Activated naive CD4-positive, alpha-beta T cell (primary cell): ENCODE measurements at places on chromosomes 3 and 15.
A peak's percentile ranks its signal among the peaks of the same experiment; 100 is the strongest.

GRCh38 chr3:16429086-16429485 is 84.4 kb downstream of the RFTN1 start:
- DNase-seq, result no peak

DNA sequence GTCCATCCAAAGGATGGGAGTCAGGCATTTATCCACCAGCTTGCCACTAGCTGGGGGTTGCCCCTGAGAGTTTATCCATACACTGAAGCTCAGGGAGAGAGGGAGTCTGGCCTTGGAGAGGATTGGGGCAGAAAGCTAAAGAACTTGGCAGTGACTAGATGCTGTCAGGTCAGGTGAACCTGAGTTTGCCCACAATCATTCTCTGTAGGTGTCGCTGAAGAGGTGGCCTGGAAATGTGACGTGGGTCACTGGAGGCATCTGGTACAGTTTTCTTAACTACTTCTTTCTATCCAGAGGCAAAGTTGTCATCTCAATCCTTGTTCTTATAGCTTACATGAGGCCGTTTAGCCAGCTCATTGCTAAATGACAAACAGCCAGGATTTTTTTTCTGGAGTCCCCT is 298.0 kb upstream of the CTNNB1 start:
- DNase-seq, result no peak

- no peak for DNase-seq
Measured at GRCh38 chr3:32450992-32451659, 51.5 kb downstream of the CMTM6 start.

DNA sequence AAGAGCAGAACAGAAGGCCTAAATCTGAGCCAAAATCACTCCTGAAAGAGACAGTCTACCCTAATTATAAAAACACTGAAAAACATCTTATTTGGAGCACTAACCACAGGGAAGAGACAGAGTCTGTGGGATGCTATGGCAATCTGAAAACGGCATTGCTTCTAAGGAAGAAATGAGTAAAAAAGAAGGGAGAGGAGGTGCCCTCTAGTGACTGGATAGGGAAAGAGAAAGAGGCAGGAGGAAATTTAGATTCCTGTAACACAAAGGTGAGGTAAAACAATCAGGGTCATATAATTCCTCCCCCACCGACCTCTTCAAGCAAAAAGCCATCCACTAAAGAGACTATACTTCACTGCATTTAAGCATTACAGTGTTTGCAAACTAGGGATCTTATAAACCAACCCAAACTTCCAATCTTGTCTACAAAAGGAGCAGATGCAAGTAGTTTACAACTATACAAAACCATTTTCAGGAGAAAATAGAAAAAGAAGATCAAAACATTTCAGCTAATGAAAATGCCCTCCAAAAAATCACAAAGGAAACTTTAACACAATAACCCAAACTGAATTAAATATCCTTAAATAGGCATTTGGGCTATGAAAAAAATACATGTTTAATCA is 32.6 kb downstream of the HACD2 start:
- DNase-seq, result no peak

- DNase-seq, result no peak
Measured at GRCh38 chr15:39621976-39622375, 41.1 kb downstream of the THBS1 start.

- DNase-seq, result no peak
Measured at GRCh38 chr15:94385441-94385840, 154.1 kb downstream of the MCTP2 start.

GRCh38 chr15:43958861-43959330 is 132.1 kb downstream of the WDR76 start:
- DNase-seq, result no peak

DNA sequence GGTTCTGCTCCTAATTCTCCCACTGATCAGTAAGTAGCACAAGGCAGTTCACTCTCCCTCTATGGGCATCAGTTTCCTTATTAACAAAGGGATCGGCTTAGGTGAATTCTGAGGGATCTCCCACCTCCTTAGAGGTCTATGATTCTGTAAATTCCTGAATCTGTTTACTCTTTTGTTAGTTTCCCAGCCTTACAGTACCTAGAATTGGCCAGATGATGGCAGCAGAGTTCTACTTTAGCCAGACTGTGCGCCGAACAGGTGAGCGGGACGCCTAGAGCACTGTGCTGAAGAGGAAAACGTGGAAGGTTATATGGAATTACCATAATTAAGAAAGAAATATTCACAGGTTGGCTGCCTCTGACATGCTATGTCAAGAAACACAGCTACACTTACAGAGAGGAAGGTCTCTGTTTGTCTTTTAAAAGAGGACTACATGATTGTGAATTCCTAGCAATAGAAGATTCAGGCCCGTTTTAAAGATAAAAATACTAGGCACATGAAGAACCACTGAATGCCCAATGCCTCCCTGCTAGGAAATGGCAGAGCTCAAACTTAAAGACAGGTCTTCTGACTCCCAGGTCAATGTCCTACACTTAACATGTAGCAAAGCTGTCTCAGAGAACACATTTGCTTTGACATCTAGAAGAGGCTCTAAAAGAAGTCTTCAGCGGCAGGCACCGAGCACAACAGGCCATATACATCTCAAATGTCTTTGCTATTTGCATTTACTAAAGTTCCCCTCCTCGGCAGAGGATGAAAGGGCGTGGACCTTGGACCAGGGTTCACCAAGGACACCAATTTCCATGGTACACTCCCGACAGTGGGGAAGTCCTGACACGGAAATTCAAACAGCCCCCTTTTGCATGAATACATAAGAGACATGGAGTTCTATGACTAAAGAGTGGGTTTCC is 259.9 kb downstream of the FGF12 start:
- no peak for DNase-seq

GRCh38 chr3:136276049-136276755 is 26.1 kb downstream of the PCCB start:
- DNase-seq, result no peak

DNA sequence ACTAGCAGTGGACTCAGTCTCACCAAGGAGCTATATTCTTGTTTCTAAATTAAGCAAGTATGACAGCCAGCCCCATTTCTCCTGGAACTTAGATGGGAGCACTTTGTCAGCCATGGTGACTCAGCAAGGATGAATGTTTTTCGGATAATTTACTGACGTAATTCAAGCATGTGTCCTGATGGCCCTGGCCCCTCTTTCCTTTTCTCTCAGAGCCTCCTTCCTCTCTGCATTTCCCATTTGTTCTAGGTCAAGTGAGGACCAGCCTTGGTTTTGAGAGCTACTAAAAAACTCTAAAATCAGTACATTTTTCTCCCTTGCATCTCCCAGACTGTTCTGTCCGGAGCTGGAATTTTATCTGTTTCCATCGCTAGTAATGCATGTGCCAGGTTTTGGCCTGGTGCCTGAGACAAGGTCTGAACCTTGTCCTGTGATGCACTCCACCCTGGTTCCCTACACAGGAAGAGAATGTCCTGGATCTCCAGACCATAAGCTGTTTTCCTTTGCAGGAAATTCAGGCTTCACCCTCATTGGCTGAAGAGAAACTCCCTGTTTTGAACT is 256.6 kb upstream of the ROPN1 start:
- DNase-seq, result no peak

DNA sequence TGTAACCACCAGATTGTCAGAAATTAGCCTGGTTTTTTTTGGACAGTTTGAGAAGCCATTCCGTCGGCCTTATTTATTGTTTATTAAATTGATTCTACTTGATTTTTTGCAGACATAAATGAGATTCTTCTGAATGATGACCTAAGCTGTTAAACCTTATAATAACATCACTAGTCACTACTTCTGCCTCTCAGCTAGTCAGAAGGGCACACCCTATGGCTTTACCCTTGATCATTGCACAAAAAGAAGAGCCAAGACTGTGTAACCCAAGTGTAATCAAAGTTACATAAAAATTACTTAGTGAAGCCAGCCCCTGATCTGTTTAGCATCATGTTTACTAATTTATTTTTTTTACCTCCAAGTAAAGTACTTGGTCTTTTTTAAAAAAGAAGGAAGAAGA is 64.3 kb downstream of the CHL1 start:
- no peak for DNase-seq

- no peak for DNase-seq
Measured at GRCh38 chr15:45534821-45535220, 12.3 kb upstream of the SLC30A4 start.

- DNase-seq, result no peak
Measured at GRCh38 chr3:69784954-69785514, 45.8 kb downstream of the MITF start.

- DNase-seq, result no peak
Measured at GRCh38 chr15:65303687-65304380, 643 bp upstream of the RNU5B-1 start.

DNA sequence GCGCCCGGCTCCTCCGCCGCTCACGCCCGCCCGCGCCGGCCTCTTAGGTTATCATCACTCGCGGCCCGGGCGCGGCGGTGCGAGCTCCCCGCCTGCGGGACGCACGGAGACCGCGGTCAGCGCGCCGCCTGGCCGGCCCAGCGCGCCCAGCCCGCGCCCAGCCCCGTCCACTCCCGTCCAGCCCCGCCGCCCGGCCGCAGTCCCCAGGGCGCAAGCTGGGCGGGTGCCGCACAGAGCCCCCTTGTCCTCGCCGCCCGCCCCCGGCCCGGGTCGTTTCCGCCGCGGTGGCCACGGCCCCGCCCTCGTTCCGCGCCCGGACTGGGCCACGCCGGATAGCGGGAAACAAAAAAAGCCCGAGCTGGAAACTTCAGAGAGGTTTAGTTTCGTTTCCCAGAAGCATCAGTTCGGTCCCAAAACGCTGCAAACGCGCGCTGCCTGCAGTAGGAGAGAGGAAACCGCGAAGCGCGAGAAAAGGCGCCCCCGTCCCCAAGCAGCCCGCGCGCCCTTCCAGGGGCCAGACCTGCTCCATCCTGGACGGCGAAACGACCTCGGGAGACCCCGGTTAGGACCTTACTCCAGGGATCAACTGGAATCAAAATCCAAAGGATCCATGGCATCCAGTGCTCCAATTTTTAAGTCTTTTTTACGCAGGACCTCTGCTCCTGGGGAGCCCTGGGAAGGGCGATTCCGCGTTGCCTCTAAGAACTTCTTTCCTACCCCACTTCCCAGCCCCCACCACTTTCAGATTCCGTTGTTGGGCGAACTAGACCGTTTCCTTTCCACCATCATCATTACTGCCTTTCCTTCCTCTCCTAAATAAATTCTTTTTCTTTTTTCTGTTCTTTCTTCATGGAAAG is at the start of gene ATP10A:
Gene ATP10A (minus strand): TSS at position 217 of the 857 bp plus-strand sequence. CDS start 231 bp downstream, outside the sequence.
- no peak for DNase-seq

GRCh38 chr3:126355777-126356372 is 1.3 kb downstream of the KLF15 start:
- no peak for DNase-seq

DNA sequence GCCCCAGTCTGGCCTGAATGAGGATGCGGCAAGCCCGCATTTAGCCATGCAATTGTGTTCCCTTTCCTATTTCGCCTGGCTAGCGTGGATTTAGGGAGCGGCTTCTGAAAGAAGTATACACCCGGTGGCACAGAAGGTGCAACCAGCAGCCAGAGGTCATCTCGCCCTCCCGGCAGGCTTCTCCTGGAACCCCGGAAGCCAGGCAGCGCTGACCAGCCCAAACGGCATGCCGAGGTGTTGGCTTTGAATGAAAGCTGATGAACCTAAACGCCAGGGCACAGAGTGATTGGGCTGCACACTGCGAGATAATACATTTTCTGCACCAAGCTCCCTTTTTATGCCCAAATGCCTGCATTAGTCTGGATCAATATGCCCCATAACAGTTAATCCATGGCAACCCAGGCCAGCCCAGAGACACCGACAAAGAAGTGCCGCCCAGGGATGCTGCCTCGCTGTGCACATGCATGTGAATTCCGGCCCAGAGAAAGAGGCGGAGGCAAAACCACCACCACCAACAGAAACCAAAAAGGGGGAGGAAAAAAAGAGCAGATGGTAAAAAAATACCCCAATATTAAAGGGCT is 1.4 kb downstream of the SRGAP3 start:
- peak; percentile 1 for DNase-seq

DNA sequence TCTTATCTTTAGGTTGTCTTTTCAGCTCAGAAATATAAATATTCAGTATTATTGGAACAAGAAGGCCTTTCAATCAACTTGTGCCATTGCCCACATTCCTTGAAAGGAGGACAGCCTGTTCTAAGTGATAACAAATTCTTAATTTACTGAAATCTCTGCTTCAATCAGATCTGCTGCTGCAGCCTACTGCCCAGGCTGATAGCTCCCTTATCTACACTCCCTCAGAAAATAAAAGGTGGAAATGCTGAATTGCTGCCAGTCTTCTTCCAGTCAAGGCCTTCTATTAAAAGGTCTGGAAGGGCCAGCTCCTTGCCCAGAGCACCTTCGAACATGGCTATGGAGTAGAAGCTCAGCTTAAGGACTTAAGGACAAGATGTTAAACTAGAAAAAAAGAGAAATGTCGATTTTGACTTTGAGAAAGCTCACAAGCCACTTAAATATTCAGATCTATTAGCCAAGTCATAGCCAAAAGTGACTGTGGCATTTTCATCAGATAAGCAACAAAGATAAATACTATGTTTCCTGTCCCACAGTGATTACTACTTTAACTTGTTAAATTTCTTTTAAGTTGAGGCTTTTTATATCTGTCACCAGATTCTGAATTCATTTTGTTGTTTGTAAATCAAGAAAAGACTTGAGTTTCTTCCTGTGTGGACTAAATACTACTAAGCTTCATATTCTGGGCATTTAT is 480.5 kb upstream of the CBLB start:
- no peak for DNase-seq

- DNase-seq, result no peak
Measured at GRCh38 chr3:179526989-179527391, 35.7 kb upstream of the ACTL6A start.

- DNase-seq, result no peak
Measured at GRCh38 chr3:195738274-195739044, 17.7 kb downstream of the MUC20 start.

GRCh38 chr3:139771331-139771730 is 93.6 kb upstream of the NMNAT3 start:
- DNase-seq, result no peak

DNA sequence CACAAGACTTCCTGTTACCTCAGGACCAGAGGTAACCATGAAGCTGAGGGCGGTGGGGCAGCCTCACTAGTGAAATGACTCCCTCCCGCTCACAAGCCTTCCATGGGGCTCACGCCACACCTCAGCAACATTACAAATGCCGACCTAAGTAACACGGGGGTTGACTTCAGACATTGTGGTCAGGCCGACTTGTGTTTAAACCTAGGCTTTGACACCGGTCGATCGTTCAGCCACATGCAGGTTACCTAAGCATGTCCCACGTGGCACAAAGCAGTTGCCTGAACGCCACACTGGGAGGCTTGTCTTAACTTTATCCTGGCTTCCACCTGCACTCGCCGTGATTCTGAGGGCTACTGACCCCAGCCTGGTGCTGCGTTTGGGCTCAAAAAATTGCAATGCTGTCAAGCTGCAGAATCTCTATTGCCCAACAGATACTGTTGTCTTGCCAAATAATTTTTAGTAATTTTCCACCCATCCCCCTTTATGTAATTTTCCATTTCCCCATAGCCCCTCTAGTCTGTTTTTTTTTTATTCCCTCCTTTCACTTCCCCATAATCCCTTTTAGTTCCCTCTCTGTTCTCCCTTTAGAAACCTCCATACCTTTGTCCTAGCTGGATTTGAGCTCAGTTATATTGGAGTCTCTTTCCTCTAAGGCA is 158.6 kb upstream of the RGMA start:
- no peak for DNase-seq

- no peak for DNase-seq
Measured at GRCh38 chr3:2950159-2950558, 160.0 kb downstream of the IL5RA start.
